ENCODE measurements at places on chromosomes 2 and 18.

DNA sequence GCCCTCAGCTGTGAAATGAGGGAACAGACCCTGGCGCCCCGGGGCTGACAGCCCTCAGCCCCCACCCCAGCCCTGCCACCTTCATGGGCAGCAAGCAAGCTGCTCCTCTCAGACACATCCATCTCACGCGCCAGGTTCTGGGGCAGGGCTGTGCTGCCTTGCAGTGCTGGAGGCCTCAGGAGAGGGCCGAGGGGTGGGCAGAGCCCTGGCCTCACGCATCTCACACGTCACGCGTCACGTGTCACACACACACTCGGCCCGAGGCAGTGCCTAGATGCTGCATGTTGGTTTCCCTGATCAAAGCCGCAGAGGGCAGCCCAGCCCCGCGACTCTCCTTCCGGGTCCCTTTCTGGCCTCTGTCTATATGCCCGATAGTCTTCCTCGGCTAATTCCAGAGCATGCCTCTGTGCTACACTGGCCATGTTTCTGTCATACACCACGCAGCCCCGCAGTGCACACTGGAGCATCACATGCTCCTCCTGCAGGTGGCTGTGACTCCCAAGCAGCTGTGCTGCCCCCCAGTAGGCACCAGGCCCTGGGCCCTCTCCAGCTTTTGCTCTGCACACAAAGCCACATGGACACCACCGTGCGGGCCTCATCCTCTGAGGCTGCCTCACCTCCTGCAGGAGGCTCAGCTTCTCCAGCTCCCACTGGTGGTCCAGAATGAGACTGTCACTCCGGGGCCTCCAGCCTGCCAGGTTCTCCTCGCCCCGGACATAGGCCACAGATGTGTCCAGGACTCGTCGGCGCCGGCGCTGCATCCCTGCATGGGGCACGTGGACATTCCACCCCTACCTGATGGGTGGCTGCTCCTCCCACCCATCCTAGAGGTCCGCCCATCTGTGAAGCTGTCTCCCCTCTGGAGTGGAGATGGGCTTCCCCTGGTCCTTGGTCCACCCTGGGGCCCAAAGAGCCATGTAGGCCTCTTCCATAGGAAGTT, 31.4 kb downstream of the AQP12A start:
- DNase-seq, result no peak

DNA sequence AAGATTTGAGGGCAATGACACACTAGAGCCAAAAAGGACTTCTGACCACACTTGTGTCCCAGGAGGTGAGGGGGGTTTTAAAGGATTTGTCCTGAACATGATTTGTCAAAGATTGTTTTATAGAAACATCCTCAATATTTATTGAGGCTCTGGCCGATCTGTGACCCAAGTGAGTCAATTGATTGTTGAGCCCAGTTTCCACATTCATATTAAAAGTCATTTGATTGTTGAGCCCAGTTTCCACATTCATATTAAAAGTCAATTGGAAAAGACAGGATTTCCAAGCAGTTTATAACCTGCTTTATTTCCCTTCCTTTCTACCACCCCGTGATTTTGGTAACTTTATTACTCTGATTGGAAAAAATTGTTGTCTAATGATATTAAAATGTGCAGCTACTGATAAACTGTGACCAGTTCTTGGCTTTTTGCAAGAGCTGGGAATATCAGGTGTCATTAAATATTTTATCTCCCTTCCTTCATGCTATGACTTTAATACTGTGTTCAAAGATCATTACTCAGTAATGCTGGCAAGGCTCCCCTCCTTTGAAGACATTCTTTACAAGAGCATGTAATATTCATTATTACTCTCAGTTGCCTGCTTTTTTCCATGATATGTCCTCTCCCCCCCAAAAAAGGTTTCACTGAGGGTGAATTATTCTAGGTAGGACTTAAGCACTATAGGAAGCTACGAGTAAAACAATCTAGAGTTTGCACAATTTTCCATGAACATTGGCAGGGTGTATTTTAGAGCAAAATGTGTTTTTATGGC, 75.3 kb downstream of the HRH4 start:
- no peak for DNase-seq

GRCh38 chr2:72803626-72804320, 22.1 kb downstream of the EXOC6B start:
- no peak for DNase-seq

DNA sequence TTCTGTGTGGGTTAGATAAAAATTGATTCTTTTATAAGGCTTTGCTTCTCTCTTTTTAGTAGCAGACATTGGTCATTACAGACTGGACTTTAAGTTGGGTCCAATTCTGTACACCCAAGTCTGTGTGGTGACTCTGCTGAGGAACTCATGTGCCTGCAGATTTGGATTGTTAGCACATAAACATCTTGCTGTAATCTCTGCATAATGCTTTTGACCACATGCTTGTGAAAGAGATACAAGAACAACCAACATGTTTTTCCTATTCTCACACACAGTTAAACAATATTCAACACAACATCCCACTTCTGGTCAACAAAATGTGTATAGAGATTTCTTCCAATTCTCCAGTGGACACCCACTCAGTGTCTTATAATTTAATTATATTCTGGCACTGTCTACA, 270.1 kb downstream of the RDH14 start:
- DNase-seq, result no peak

DNA sequence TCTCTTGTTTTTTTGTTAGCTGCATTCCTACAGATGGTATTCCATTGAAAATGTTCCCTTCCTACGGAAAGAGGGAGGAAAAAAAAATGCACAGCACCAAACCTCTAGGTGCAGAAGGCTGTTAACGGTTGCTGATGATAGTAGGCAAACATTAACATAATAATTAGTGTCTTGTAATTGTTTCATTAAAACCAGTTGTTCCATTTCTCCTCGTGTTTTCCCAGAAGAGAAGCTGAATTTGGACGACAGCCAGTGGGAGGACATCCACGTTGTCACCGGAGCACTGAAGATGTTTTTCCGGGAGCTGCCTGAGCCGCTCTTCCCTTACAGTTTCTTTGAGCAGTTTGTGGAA, 494.7 kb downstream of the ARHGAP15 start:
- DNase-seq, result no peak

DNA sequence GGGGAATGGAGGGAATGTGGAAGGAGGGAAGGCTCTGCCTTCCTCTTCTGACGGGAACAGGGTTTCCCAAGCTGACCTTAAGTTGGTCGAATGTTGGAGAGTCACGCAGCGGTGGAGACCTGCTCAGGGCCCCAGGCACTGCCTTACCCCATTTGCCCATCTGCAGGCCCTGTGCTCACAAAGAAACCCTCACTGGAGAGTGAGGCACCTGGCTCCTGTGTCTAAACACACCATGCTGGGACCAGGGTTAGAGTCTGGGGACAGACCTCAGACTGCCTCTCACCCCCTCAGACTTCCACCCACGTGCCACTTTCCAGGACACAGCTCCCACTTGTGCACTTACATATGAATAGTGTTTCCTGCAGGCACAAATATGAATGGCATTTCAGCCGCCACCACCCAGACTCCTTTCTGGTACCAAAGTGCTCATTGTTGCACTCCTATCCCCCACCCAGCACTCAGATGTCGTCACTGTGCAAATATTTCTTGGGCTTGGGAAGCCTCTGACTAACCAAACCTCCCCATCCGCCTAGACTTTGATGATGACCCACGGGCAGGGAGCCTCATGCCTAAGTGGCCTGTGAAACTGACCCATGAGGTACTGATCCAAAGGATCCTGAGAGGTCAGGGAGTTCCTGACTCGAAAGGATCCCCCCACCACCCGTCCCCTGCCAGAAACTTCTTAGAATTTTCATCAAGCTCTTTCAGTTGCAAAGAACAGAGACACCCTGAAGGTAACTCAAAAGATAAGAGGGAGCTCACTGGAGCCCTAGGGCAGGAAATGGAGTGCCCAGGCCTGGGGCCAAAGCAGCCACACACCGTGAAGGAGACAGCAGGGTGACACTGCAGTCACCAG, 78.3 kb downstream of the STPG4 start:
- no peak for DNase-seq

- no peak for DNase-seq
Observed at GRCh38 chr2:228763379-228763981, 507.6 kb downstream of the PID1 start.

DNA sequence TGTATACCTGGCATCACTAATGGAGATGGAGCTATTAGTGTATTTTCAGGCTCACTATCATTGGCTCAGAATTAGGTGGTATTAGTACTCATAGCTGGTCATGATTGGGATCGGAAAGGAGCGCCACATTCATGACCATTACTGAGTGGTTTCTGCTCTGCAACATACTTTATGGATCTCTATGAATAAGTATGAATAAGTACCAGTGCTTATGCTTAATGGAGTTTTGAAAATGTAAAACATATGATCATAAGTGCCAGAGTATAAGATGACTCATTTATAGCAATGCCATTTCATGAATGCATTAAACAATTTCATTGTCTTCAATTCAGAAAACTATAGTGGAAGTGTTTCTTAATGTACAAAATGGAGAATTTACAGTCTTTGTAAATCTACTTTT, 156.7 kb downstream of the GALNT3 start:
- no peak for DNase-seq

DNA sequence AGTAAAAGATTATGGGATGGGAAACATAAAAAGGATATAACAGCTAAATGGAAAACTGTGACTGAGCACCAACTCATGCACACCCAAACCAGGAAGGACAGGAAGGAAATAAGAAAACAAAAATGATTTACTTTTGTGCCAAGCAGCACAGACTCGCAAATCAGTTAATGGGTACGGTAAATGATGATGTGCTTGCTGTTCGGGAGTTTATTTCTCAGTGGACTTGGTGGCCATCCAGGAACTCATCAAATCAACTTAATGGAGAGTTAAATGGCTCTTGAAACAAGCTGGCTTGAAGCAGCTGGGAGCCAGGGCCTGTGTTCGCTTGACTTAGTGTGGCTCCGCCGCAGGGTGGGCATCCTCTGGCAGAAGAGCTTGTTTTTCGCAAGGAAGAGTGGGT, 36.2 kb downstream of the MTCL1 start:
- no peak for DNase-seq

DNA sequence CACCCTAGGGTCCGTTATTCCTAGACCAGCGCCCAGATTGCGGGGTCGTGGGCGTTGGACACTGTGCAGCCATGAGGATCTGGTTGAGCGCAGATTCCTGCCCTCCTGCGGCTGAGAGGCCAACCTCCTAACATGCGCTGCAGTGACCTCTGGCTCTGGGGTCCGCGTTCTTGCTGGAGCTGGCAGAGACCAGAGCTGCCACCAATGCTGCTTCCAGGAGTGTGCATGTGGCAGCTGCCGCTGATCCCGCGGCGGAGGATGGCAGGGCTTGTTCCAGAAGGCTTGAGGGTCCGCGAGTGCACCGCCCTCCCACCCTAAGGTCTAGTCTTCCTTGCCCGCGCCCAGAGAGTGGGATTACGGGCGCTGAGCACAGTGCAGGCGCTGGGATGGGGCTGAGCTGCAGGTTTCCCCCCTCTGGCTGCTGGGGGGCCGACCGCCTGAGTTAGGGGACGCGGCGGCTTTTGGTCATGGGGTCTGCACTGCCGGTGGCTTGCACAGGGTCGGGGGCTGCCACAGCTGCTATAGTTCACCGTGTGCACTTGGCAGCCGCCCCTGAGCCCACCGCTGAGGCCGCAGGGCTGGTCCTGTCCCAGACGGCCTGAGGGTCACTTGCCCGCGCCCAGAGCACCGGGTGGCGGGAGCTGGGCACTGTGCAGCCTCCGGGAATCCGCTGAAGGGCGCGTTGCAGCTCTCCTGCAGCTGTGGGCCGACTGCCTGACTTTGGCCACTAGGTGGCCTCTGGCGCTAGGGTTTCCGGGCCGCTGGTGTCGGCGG, 145.9 kb downstream of the CCDC74A start:
- peak; percentile 30 for DNase-seq

GRCh38 chr2:74391209-74391579, 11.1 kb upstream of the DCTN1 start:
- peak; percentile 33 for DNase-seq

GRCh38 chr2:137659616-137660015, 304.7 kb upstream of the HNMT start:
- no peak for DNase-seq

- no peak for DNase-seq
Observed at GRCh38 chr2:143321994-143322393, 192.8 kb downstream of the ARHGAP15 start.

GRCh38 chr2:177754492-177754873, 318.1 kb downstream of the PDE11A start:
- no peak for DNase-seq

DNA sequence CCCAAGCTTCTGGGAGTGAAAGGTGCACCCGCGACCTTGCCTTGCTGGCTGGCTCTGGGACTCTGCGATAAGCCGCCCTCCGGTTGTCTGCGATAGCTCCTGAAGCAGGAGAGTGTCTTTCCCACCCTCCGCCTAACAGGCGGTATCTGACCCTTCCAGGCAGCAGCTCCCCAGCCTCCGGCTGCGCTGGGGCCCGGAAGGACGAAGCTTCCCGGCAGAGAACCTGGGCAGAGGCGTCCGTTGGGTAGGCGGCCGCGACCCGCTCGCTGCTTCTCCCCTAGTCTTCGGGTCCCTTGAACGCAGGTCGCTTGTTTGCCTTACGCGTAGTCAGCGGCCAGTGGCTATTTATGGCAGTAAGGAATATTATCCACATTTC, 446 bp upstream of the RHBDD1 start:
- DNase-seq, result peak; percentile 46

DNA sequence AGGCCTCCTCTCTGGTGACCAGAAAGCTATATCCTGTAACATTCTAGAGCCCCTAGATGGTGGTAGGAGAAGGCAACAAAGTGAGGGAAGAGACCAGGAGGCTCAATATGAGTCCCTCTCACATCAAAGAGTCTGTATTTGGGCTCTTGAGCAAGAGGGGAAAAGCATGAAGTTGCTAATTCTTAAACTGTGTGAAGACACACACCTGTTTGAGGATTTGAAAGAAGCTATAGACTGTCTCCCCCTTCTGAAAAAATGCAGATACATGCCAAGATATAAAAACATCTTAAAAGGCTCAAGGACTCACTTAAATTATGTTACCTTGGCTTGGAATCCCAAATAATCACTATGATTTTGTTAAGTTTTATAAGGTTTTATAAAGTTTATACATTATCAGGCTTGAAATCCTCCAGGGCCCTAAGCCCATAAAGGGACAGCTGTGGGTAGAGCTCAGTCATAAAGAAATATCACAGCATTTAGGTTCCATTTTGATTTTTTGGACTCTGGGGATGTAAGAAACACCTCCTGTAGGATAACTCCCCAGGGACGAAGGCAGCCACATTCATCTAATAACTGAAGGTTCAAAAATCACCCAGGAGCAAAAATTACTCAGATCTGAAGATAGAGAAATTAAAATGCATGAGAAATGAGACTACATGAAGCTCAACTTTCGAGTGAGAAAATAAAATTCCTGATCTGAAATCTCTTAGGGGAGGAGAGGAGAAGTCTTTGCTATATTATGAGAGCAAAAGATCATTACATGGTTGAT, 136.1 kb upstream of the LGALSL start:
- no peak for DNase-seq

DNA sequence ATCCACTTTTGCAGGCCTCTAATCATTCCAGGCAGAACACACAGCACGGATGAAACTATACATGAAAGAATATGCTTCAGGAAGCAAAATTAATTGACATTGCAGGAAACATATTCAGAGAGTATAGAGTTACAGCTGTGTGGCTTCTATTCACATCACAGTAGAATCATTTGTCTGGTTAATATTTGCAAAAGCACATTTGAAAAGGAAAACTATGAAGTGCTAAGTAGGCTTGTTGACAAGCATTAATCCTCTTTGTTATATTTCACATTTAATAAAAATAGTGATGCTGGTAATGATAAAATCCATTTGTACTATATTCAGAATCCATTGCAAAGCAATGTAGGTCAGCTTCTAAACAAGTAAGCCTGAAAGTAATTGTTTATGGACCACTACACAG, 32.2 kb upstream of the PIK3C3 start:
- no peak for DNase-seq

GRCh38 chr2:55705027-55705653, 11.5 kb upstream of the PNPT1 start:
- DNase-seq, result no peak

- no peak for DNase-seq
Observed at GRCh38 chr2:98121149-98121548, 34.2 kb downstream of the VWA3B start.
